Stimulated activated naive CD4-positive, alpha-beta T cell treated with Interleukin-2 at 50 U/mL for 16 hours (primary cell): ENCODE measurements at places on chromosomes 2 and 18.
A peak's percentile ranks its signal among the peaks of the same experiment; 100 is the strongest.

GRCh38 chr18:31386741-31387140 is 10.2 kb downstream of the DSG4 start:
- DNase-seq, result no peak

- DNase-seq, result no peak
Measured at GRCh38 chr2:172968061-172968469, 107.6 kb upstream of the MAP3K20 start.

DNA sequence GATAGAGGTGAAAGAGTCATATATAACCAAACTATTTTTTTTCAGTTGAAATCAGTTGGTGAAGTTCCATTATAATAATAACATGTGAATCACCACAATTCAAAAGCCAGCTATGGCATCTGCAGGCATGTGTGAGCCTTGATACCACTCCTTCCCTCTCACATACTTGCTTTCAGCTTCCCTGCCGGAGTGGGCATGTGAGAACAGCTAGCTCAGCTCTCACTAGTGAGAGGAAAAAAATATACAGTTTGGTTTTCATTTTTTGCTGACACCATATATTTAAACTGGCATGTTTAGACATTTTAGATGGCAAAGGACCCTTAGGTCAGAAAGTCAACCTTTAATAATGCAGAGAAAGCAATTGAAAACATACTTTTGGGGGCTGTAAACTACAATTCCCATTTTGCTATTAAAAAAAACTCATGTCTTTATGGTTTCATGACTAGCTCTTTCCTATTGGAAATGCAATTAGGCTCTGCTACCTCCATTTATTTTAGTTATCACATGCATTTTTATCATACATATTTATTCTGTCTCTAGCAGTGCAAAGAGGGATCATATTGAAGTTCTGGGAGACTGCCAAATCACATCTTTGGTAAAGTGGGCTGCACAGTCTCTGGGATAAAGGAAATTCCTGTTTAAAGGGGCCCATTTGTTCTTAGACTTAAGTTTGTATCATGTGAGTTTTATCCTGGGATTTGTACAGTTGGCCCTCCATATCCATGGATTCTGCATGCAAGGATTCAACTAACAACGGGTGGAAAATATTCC is 33.2 kb upstream of the SLC40A1 start:
- DNase-seq, result no peak

GRCh38 chr2:79580175-79580574 is 67.3 kb downstream of the CTNNA2 start:
- no peak for DNase-seq

DNA sequence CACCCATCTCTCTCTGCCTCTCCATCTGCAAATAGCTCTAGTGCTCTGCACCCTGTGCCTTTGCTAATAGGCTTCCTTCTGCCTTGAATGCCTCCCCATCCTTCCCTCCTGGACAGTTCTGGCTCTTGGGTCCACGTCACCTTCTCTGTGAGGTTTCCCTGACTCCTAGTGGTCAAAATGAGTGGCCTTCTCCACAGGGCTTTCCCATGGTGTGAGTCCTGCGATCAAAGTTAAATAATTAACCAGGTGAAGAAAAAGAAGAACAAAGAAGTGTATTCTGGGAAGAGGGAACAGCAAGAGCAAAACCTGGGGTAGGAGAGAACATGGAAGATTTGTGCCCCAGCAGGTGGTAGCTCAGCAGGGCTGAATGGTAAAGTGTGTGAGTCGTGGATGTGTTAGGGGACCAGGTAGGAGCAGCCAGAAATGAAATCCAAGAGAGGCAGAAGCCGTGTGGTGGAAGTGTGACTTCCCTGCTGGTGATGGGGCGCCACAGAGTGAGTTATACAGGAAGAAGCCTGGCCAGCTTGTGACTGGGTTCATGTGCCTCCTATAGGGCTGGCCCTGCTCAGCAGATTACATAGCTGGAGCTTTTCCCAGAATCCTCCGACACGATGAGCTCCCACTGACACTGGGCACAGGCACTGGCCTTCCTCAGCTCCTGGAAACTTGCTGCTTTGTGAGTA is 93.8 kb upstream of the LDAH start:
- no peak for DNase-seq

DNA sequence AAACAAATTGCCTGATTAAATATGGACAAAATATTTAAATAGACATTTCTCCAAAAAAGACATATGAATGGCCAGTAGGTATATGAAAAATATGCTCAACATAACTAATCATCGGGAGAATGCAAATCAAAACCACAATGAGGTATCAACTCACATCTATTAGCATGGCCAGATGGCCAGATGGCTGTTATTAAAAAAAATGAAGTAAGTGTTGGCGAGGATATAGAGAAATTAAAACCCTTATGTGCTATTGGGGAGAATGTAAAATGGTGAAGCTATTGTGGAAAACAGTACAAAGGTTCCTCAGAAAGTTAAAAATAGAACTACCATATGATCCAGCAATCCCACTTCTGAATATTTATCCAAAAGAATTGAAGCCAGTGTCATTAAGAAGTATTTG is 272.3 kb upstream of the ZNF804A start:
- DNase-seq, result no peak

DNA sequence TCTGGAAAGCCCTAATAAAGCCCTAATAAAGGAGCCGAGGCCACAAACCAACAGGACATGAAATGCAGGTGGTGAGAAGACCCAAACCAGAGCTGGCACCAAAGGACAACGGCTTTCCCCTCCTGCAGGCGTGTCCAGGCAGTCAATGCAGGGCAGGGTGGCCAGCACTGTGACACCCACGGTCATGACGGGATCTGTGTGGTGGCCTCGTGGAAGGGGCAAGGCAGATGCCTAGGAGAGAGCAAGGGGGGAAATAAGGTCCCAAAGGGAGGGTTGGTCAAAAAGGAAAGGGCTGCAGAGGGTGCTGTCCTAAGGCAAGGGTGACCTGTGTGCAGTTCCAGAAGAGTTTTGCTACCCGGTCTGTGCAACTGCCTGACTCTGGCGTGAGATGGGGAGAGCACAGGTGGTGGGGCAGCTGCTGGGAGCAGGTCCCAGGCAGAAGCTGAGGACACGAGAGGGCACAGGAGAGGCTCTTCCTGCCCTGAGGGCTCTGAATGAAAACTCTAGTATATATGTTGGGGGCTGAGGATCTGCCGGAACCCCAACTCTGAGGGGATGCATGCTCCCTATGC is 156.7 kb downstream of the TPO start:
- no peak for DNase-seq

DNA sequence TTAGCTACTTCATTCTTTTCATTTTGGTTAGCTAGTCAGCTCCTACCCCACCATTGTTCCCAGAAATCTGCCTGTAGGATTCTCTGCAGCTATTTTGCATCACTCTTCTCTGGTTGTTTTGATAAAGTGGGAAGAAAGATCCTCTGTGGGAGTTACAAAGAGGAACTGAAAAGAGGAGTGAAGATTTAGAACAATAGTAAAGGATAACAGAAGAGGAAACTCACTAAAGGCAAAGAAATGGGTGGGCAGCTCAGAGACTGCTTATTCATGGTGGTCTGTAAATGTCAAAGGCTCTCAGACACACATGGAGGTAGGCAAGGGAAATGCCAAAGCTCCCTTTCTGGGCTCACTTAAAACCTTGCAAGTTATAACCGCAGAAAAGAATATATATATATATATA is 17.2 kb upstream of the CD207 start:
- DNase-seq, result no peak

DNA sequence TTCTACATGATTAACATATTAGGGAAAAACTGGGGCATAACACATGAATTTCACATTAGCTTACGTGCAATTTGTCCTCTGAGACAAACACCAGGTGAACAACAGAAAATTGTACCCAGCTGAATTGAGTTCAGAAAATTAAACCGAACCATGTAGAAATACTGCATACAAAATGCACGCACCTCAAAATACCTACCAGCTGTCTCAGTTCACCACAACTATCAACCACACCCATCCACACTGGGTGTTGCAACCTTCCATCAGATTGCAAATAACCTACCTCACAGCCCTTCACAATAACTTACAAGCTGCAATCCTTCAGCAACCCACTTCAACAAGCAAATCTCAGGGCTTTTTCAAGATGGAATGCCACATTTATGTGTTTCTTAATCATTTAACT is 55.9 kb downstream of the UNC50 start:
- DNase-seq, result peak; percentile 41

GRCh38 chr2:12856934-12857601 is 140.3 kb downstream of the TRIB2 start:
- DNase-seq, result no peak

GRCh38 chr2:122003196-122003940 is 247.9 kb downstream of the TSN start:
- DNase-seq, result no peak

GRCh38 chr18:73283032-73283431 is 415.2 kb upstream of the NETO1 start:
- no peak for DNase-seq

DNA sequence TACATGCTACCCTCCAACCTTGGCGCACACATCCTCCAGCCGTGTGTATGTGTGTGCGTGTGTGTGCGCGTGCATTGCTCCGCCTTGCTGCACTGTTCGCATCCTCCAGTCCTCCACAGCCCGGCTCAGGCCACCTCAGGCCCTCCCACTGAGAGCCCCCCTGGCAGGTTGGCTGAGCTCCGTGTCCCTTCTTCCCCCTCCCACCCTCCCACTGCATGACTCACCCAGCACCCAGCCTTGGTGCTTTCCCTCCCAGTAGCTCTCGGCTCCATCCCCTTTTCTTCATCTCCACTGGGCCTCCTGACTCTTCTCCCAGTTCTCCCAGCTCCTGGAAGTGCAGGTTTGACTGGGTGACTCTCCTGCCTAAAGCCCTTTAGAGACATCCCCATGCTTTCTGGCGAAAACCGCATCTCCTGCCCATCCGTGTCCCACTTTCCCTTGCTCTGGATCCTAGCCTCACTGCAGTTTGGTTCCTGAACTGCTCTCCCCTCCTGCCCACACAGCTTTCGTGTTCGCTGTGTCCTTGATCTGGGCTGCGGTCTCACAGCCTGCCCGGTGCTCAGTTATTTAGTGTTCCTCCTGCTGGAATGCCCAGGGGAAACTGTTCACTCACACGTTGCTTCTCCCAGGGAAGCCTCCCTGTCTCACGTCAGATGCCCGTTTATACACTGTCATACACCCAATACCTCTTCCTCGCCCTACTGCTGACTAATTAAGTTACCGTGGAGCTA is 4.9 kb downstream of the TMEM177 start:
- no peak for DNase-seq

GRCh38 chr2:85971366-85971765 is 82.6 kb upstream of the ST3GAL5 start:
- DNase-seq, result no peak

DNA sequence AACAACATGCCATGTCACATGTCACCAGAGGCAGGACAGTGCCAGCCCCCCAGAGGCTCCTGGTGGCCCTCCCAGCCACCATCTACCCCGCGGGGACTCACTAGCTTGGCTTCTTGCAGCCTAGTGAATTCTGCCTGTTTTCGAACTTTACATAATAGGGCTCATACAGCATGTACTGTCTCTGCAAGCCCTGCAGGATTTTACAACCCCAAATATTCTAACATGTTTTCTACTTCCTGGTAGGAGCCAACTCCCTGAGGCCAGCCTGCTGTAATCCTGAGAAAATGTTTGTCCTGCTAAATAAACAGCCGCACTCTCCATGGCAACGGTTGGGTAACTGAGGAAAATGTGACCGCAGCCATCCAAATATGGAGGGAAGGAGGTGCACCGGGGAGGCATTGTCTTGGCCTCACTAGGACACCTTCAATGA is 2.7 kb downstream of the PER2 start:
- DNase-seq, result no peak

GRCh38 chr2:26696351-26696816 is 3.9 kb downstream of the KCNK3 start:
- no peak for DNase-seq

DNA sequence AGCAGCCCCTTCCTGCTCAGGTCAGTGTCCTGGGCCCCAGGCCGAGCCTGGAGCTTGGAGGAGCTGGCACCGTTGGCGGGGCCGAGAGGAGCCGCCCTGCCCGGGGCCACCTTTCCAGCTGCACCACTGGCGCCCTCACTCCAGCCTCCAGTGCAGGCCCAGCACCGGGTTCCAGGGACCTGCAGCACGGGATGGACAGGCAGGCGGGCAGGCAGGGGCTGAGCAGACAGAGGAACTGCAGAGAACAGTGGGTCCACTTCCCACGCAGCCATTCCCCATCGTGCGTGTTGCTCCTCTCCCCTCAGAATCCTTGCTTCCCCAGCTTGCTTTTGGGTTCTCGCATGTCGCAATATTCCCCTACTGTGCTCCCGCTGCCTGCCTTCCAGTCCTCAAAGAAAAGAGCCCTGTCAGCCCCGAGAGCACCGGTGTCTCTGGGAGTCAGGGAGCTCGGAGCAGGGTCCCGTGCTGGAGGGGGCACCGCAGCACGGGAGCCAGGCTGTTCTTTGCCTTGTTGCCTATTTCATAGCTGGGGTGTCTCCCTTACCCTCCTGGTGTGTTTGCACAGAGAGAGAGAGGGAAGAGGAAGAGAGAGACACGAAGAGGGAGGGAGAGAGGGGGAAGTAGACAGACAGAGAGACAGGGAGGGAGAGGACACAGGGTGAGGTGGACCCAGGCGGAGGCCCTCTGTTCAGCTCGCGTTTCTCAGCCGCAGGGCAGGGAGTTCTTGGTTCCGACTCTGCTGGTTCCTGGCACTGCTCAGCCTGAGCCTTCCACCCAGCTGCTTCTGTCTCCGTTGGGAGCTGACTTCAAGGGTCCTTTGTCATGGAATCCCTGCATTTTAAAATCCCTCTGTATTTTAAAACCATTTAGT is 126.0 kb downstream of the MBP start:
- no peak for DNase-seq

GRCh38 chr2:200600549-200601225 is 14.9 kb downstream of the AOX1 start:
- DNase-seq, result no peak
